ENCODE measurements at places on chromosomes 6 and 20.

- no peak for DNase-seq
These were observed 86.8 kb downstream of the PLCB1 start for GRCh38 chr20:8218861-8219260.

DNA sequence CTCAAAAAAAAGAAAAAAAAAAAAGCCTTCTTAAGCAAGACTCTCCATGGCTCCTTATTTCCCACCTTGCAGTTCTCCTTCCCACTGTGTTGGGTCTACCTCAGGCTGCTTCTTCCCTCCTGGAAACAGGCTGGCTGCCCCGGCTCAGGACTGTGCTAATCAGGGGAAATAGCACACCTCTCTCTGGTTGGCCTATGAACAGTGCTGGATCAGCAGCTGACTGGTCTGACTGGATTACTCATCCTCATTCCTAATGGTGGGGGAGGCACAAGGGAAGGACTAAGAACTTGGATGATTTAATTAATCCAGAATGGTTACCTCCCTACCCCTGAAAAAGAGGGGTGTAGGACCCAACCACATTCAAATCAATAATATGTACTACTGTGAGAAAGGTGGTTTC is 3.9 kb upstream of the SRSF3 start:
- DNase-seq = no peak

- DNase-seq = no peak
These were observed 84.7 kb downstream of the PHACTR3 start for GRCh38 chr20:59688999-59689398.

DNA sequence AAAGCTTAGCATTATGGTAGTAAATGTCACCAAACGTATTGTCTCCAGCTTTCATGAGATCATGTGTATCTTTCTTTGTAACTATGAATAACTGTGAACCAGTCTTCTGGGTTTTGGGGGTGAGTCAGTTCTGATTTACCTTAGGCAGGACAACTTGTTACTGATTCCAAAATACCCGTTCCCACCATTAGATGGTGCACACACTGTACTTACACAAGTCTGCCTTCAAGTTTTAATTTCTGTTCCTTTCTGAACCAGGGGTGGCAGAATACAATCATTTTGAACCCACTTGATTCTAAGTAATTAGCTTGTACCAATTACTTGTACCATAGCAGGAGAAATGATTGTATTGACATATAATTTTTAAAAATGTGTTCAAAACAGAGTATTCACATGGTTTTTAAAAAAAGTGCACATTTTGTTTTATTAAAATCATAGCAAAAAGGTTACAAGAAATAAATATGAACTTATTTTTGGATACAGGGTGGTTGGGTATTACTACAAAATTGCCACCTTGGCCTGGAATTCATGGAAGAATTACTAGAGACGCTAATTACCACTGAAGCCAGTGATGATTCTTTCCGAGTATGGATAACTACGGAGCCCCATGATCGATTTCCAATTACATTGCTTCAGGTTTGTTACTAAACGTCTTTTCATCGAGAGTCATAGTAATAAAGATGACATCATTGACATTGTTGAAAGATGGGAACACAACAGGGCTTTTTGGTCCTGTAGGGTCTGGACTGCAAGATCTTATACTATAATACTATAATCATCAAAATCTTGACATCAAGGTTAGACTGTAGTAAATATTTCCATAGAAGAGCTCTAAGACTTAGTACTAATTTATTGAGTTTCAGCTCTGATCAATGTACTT is 75.2 kb upstream of the GLP1R start:
- DNase-seq = no peak

GRCh38 chr6:100806296-100806695 is 74.8 kb downstream of the ASCC3 start:
- DNase-seq = no peak

DNA sequence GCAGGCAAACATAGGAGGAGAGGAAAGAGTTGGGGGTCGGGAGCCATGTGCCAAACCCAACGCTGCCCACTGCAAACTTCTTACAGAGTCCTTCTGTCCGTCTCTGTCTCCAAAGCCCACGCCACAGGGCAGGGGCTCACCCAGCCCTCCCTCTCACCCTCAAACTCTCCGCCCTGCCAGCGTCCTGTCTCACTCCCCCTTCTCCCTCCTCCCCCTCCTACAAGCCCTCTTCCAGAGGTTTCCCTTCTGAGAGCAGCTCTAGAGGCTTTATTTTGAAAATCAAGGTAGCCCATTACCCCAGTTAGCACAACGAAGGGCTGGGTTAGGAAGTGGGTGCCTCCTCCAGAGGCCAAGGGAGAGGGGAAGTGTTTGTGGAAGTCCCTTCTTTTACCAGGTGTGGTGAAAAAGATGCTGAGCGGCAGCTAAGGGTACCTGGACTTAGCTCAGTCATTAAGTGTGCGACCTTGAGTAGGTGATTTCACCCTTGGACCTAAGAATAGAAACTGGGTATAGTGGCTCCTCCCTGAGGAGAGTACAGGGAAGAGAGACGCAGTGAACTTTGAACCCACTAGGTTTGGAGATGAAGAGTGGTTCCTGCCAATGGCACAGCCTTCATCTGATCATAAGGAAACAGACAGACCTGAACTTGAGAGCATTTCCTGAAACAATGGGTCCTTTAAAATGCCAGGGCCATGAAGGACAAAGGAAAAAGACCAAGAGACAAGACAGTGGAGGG is 123.8 kb downstream of the BANF2 start:
- no peak for DNase-seq

GRCh38 chr6:142838821-142839685 is 105.9 kb downstream of the HIVEP2 start:
- DNase-seq = no peak

GRCh38 chr6:13417431-13417830 is 70.0 kb downstream of the GFOD1 start:
- no peak for DNase-seq

DNA sequence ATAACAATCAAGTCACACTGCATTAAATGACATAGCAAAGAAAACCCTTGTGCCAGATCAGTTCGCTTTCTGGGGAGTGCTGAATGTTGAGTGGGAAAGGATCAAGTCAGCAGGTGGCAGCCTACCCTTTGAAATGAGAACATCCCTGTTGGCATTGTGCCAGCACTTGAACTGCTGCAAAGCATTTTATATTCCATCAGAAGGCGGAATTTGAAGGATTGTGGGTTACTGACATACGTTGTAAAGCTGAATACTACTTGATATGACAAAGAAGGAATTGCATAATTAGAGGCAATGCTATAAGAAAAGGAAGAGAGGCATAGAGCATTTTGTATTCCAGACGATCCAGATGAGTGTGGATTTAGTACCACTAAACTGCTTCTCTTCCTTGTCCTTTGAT is 26.5 kb downstream of the BCKDHB start:
- DNase-seq = peak; percentile 23

- DNase-seq = no peak
These were observed 71.4 kb upstream of the CST7 start for GRCh38 chr20:24877652-24878051.

DNA sequence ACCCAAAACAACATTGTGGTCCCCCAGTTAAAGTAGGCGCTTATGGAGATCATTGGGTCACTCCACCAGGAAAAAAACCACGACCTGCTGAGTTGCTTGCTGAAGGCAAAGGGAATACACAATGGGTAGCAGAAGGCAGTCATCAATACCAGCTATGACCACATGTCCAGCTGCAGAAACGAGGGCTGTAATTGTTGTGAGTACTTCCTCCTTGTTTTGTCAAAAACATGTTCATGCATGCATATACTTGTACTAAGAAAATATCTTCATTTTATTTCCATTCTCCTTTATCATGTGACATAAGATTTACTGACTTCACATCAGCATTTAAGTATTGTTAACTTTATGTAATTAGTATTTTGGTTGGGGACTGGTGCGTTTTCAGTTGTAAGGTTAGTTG is 16.9 kb downstream of the SERINC1 start:
- DNase-seq = no peak

- peak; percentile 38 for DNase-seq
These were observed 51.0 kb upstream of the TCF21 start for GRCh38 chr6:133837801-133838349.

GRCh38 chr20:44911264-44911921 is 1.5 kb downstream of the PABPC1L start:
- no peak for DNase-seq

DNA sequence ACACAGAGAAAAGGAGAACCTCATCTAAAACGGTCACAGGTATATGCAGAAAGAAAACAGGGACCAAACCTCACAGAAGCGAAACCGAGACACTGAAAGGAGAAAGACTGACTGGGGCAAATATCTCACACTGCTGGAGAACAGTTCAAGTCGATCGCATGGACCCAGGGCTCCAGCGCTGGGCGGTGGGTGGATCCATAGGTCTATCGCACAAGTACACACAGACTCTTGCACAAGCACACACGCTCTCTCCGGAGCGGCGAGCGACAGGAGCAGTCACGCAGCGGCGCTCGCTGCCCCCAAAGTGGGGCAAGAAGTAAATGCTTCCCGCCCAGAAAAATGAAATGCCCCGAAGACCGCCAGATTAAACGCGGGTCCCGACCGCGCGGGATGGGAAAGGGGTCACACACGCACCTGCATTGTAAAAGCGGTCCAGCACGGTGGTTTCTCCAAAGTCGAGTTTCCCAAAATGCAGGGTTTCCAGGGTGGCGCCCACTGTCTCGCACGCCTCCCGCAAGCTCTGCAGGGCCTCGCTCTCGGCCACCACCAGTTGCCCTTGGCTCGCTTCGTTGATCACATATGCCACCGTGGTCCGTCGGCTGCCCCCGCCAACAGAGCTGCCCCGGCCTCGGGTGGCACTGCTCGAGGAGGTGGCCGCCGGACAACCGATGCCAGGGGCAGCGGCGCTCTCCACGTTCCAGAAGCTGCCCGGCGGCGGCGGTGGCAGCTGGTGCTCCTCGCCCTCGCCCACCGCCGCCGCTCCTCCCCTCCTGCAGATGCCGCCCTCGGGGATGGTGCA is 782 bp downstream of the MAP3K5 start:
- no peak for DNase-seq

DNA sequence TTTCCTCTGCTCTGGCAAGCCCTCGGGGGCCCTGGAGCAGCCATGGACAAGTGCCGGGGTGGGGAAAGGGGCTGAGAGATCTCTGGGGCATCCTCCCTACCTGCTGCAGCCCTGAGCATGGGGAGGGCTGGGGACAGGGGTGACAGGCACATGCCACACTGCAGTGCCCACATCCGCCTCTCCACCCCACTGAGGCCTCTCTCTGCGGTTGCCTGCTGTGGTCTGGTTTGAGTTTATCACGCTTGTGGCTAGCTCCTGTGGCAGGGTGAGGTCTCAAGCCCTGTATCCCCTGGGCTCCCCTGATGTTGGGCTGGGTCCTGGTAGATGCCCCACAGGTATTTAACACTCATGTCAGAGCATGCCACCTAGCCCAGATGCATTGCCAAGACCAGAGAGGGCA is 52.9 kb upstream of the MLN start:
- no peak for DNase-seq

DNA sequence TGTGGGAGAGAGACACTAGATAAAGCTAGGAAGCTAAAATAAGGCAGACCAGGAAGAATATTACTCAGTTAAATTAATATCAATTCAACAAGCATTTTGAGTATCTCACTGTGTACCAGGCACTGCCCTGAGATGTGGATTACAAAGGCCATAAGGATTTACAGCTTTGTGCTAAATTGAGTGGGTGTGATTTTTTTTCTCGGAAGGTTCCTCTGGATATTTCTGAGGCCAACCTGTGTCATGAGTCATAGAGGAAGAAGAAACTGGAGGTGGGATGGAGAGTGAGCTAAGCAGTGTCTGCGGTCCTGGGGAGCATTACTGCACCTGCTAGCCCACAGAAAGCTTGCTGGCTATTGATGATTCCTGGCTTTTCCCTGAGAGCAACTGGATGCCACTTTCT is 135.2 kb downstream of the RFPL4B start:
- no peak for DNase-seq

DNA sequence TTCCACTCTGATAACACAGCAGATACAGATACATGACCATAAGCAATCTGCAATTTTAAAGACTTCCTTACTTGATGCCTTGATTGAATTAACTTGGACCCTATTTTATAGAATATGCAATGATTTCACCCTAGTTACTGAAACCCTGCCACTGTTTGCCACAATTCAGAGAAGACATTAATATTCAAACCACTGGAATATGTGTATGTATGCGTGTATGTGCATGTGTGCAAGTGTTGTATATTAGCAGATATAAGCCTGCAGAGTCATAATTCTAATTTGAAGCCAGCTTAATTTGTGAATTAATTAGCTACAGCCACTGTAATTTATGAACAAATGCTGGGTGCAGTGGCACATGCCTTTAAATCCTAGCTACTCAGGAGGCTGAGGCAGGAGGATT is 9.3 kb downstream of the VNN2 start:
- DNase-seq = no peak

- DNase-seq = no peak
These were observed 88.2 kb downstream of the PREX1 start for GRCh38 chr20:48739395-48740291.
